ENCODE measurements at places on chromosomes 16 and 17.

DNA sequence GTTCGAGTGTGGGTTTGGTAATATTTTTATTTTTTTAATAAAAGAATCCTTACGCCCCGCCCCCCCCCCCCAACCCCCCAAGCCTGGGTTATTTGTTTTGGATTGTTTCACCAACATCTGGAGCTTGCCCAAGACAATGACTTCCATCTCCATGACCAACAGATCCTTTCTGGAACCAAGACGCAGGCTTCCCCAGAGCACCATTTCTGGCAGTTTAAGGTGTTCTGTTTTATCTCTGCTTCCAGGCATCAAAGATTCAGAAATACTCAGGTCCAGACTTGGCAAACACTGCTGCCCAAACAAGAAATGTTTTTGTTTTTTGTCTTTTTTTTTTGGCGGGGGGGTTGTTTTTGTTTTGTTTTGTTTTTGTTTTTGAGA lies 56.1 kb downstream of the PLXDC1 start:
- no peak for DNase-seq

DNA sequence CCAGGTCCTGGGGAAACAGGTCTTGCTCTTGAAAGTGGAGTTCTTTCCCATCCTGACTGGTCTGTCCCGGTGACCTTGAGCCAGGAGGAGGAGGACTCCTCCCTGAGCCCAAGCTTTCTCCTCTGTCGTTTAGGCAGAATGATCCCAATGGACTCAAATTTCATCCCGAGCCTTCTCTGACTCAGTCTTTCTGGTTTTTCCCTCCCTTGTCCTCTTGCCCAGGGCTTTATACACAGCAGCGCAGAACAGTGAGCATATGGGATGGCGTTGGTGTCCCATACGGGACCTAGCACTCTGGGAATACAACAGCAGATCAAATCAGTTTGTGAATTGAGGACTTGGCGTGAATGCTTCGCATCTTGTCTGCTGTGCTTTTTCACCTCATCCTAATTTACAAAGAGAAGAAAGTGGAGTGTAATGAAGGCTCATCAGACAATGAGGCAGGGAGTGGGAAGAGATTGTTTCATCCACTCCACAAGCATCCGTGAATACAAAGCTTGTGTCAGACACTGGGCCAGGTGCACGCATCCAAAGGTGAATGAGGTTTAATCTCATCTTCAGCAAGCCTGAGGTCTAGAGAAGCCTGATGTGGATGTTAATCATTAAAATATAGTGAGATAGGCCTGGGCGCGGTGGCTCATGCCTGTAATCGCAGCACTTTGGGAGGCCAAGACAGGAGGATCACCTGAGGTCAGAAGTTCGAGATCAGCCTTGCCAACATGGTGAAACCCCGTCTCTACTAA lies 1.1 kb upstream of the XYLT1 start:
- DNase-seq: no peak

- no peak for DNase-seq
Measured at GRCh38 chr17:57213180-57213825, 43.0 kb upstream of the MSI2 start.

- no peak for DNase-seq
Measured at GRCh38 chr16:70608521-70608920, 37.8 kb upstream of the IL34 start.

GRCh38 chr16:70700101-70701020 lies 14.5 kb upstream of the MTSS2 start:
- DNase-seq: no peak

GRCh38 chr17:28949185-28950016 lies 1.9 kb downstream of the PHF12 start:
- DNase-seq: no peak

GRCh38 chr16:66030036-66030435 lies 336.5 kb upstream of the CDH5 start:
- no peak for DNase-seq

- no peak for DNase-seq
Measured at GRCh38 chr16:89422905-89423630, 67.3 kb downstream of the ANKRD11 start.

DNA sequence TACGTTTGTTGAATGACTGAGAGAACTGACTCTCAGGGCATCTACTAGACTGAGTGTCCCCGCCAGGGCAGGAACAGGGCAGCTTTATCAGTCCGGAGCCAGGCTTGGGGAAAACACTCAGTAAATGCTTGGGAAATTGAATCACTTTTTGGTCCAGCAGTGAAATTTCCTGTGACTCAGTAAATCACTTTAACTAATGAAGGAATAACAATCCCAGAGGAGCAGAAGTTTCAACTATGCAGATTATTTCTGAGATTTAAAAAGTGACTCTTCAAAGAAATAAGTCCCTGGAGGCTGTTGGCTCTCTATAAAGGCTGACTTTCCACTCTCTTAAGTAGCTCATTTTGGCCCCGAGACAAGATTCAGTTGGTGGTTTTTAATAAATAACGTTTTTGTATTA lies 101.8 kb downstream of the FOXL1 start:
- DNase-seq: no peak

DNA sequence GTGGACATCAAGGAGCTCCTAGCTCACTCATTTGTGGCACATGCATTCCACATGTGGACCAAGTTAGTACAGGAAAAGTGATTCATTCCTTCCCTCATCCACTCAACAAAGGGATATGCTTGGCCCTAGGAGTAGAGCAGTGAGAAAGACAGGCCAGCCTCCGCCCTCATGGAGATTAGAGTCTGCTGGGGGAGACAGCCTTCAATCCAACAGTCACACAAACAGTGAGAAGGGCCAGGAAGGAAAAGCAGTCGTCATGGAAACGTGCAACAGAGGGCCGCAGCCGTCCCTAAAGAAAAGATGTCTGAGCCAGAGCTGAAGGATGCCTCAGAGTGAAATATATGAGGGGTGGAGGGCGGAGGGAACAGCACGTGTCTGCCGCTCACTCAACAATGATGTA lies 109.9 kb downstream of the VPS53 start:
- no peak for DNase-seq

GRCh38 chr17:3921006-3921405 lies 4.7 kb upstream of the P2RX1 start:
- DNase-seq: no peak

DNA sequence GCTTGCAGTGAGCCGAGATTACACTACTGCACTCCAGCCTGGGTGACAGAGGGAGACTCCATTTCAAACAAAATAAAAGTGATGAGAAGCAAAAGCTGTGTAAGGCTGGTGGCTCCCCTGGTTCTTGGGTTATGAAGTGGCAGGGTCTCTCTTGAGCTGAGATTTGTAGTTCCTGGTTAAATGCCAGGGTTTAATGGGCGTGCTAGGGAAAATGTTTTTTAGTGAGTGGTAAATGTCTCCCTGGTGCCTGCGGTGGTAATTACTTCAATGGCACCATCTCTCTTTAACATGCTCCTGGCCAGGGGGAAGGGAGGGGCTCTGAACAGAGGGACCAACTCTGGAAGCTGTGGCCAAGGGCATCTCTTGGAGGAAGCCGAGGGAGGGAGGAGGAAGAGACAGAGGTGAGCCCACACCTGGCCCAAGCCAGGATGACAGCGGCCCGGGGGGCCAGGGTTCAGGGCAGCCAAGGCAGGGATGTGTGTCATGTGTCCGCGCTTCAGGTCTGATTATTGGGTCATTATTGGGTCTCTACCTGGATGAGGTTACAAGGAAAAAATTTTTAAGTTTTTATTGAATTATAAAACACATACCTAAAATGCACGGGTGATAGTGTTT lies 17.8 kb upstream of the RPL38 start:
- DNase-seq: no peak

- no peak for DNase-seq
Measured at GRCh38 chr17:50967795-50968194, 101.6 kb upstream of the TOB1 start.

DNA sequence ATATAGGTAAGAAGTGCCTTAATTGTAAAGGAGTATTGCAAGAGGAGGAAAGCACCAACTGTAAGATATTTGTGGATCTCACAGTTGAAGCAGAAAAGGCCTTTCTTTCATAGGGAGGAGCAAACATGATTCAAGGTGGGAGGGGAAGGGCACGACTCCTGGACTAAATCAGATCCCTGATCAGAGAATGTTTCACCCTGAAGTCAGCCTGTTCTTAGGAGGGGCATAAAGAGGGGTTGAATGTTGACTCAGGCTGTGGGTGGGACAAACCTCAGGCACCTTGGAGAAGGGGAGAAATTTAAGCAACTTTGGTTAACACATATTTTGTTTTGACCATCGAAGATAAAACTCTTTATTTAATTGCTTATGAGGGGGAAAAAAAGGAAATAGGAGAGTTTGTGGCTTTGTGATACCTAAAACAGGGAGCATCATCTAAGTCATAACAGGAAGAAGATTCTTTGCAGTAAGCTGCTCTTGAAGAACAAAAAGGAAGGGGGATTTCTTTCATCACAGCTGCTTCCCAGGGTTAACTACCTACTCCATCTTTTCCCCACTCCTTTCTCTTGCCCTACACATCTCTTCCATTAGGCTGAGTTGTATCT lies 158.6 kb upstream of the ZNF267 start:
- no peak for DNase-seq

Data from GOT3 (cell line).